CD4-positive, alpha-beta T cell treated with Interleukin-15 for 1 hour (primary cell): ENCODE measurements at places on chromosomes 13 and 19.

DNA sequence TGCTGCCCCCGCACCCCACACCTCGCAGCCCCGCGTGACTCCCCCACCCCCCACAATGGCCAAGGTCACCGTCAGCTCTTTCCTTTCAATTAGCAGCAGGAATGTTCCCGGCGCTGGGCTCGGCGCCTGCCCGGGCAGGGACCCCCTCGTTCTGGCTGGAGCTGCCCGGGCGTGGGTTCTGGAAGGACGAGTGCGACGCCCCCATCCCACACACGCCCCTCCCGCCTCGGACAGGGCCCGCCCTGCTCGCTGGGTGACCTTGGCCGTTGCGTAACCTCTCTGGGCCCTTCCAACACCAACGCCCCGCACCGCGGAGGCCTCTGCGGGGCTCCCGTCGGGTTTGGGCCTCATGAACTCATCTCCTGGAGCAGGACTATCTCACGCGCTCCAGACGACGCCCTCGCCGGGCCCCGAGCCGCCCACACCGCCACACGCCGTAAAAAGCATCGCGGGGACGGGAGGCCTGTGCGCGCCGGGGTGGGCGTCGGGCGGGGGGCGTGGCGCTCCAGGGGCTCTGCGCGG is 10.3 kb downstream of the PALM start:
- DNase-seq, result no peak

DNA sequence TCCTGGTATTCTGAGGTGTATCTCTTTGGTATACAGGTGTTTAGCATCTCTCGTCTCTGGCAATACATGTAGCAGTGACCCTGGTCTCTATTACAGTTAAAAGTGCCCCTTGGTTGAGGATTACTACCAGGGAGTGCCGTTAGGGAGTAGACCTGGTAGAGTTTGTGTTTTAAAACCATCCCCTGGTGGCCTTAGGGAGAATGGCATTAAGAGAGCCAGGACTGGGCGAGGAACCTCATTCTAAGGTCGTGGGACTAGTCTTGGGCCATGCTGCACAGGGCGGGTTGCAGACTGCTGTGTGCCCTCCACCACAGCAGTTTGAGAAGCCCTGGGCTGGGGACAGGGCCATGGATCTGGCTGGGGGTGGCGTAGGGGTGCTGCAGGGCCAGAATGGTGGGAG is 35.0 kb downstream of the B3GLCT start:
- no peak for DNase-seq

GRCh38 chr13:90156390-90156789 is 1191.1 kb upstream of the MIR17HG start:
- DNase-seq, result no peak

- no peak for DNase-seq
Observed at GRCh38 chr19:8490395-8490760, 12.1 kb downstream of the PRAM1 start.

DNA sequence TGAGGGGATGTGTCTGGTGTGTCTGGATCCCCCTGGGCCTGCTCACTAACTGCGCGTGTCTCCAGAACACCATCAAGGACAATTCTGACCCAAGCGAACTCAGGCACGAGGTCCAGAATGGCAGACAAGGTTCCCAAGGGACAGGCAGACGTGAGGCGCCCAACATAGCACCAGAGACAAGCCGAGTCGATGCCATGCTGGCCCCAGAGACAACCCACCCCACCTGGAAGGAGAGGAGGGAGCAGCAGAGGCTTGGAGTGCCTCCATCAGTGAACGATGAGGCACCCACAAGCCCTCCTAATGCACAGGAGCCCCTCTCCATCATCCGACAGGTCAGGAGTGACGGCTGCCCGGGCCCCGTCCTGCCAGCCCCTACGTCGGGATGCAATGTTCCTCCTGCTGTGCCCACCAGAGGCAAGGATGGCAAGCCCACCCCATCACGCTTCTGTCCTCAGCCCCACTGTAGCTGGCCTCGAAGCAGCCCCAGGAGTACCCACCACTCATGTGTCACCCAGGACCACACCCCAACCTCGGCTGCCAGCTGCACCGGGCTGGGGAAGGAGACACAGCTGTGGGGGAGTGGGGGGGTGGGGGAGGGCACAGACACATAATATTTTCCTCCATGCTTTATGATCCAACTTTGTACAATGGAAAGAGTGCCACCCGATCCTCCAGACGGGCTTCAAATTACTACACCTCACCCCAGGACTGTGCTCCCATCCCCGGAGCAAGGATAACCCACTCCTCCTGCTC is 11.8 kb downstream of the AP3D1 start:
- DNase-seq, result no peak

DNA sequence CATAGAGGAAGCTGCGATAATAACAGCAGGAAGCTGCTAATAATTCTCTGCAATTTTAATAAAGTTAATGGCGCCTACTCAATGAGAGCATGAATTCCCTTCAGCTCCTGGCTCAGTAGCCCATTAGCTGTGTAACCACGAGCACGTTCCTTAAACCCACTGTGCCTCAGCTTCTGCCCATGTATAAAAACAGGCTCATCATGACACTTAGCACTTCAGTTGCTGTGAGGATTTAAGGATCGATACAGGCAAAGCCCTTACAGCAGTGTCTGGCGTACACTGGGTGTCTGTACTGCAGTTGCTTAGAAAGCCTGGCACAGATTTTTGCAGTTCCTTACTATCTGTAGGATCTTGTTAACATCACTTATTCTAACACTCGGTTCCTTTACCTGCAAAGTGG is 673.4 kb upstream of the ARGLU1 start:
- no peak for DNase-seq
